ENCODE measurements at places on chromosomes 12 and 14. TPM values are rescaled to one million over a fixed set of nuclear protein-coding genes. Genes with fewer than 3 reads are reported as not detected.

DNA sequence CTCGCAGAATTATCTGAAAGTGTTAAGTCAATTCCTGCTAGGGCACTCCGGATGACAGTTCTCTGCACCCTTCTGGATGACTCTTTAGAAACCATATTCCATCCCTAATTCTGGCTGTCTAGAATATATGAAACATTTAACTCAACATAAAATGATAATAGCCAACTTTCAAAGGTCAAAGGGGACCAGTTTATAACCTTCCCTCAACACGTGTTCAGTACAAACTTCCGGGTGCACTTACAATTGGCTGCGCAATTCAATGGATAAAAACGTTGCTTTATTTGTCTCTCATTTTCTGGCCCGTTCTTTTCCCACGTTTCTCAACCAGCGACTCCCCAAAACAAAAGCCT lies 1.3 kb downstream of the SBNO1 start:
- H3K27me3 ChIP-seq, result no peaks in the 10 kb centered on the region
- H3K27ac ChIP-seq, result peak overlapping the region; percentile 83
- peaks cover 3% of the 10 kb centered on the region for H3K4me1 ChIP-seq
- H3K4me3 ChIP-seq, result peak overlapping the region; percentile 89
- DNase-seq, result peak; percentile 22

- H3K27ac ChIP-seq, result no peak overlapping the region
- H3K4me1 ChIP-seq, result no peaks in the 10 kb centered on the region
- peaks cover 4% of the 10 kb centered on the region for H3K36me3 ChIP-seq
- H3K27me3 ChIP-seq, result no peaks in the 10 kb centered on the region
These were observed 48.3 kb upstream of the KCNMB4 start for GRCh38 chr12:70317781-70318180.

Gene PCNX4
- total RNA-seq, result 52.5 TPM

Gene OVCH1
- 1.6 TPM for total RNA-seq

DNA sequence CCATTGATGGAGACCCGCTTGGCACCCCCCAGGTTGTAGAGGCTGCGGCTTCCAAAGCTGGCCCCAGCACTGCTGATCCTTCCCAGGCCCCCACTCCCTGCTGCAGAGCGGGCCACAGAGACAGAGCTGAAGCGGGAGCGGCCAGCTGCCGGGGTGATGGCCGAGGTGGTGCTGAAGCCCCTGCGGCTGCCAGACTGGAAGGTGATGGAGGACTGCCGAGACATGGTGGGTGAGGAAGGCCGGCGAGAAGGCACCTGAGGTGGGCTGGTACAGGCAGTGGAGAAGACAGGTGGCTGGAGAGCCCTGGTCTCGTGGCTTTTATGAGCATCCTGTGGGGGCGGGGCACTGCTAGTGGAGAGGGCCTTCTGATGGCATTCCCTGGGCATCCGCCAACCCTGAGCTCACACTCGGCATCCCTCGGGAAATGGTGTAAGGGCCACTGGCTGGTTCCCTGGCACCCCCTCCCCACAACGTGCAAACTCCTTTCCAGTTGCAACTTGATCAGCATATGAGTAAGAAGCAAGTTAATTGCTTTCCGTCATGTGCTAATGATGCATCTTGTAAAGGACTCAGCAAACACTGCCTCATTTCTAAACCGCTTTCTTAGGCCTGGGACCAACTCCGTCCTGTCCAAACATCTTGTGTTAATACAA lies at the start of gene KRT75:
TSS of gene KRT75 (minus strand) at position 291 of the 653 bp plus-strand sequence. CDS start at position 224, 67 bp downstream.
- H3K27me3 ChIP-seq, result peaks cover 9% of the 10 kb centered on the region
- H3K27ac ChIP-seq, result no peak within 1 kb of the TSS
- H3K36me3 ChIP-seq, result no peaks in the 10 kb centered on the region
- no peak within 1 kb of the TSS for H3K4me3 ChIP-seq
- DNase-seq, result no peak
- no peaks in the 10 kb centered on the region for H3K4me1 ChIP-seq

Gene SYNDIG1L
- 0.74 TPM for total RNA-seq

- DNase-seq, result no peak
- H3K36me3 ChIP-seq, result no peaks in the 10 kb centered on the region
- H3K4me1 ChIP-seq, result no peaks in the 10 kb centered on the region
- no peaks in the 10 kb centered on the region for H3K27me3 ChIP-seq
- H3K27ac ChIP-seq, result no peak overlapping the region
These were observed 646.9 kb downstream of the DIO2 start for GRCh38 chr14:79564371-79564770.

DNA sequence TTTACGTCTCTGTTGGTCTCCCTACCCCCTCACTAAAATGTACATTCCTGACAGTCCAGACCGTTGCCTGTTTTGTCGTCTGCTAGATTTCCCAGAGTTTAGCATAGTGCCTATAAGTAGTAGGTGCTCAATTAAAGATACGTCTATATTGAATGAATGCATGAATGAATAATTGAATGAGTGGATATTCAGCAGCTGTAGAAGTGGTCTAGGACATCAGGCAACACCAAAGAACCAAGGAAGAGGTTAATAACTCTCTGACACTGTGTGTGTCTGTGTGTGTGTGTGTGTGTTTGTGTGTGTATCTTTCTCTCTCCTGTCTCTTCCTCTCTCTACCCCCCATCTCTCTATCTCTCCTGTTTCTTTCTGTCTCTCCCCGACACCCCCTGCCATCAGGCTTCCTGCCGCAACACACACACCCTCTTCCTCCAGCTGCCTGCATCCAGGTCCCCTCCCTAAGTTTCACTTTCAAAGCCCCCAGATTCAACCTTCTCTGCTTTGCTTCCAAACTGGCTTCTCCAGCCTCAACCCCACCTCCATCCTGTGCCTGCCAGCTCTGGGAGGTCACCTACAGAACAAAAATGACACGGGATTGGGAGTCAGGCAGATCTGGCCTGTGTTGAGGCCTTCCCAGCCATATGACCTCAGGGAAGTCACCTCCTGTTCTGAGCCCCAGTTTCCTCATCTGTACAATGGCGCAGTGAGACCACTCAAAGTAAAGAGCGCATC lies 119.9 kb upstream of the NCOR2 start:
- no peaks in the 10 kb centered on the region for H3K27me3 ChIP-seq
- no peak for DNase-seq
- H3K4me1 ChIP-seq, result peaks cover 30% of the 10 kb centered on the region
- H3K27ac ChIP-seq, result peak overlapping the region; percentile 17
- H3K36me3 ChIP-seq, result no peaks in the 10 kb centered on the region

Gene KRT6B
- not detected for total RNA-seq

- H3K36me3 ChIP-seq, result peaks cover 22% of the 10 kb centered on the region
- no peak overlapping the region for H3K4me3 ChIP-seq
- peak; percentile 9 for DNase-seq
- H3K4me1 ChIP-seq, result no peaks in the 10 kb centered on the region
- H3K27ac ChIP-seq, result no peak overlapping the region
These were observed 163.8 kb downstream of the PCNX1 start for GRCh38 chr14:71071042-71071441.

- H3K4me3 ChIP-seq, result no peak overlapping the region
- DNase-seq, result peak; percentile 88
- no peaks in the 10 kb centered on the region for H3K4me1 ChIP-seq
- no peaks in the 10 kb centered on the region for H3K36me3 ChIP-seq
- H3K27me3 ChIP-seq, result no peaks in the 10 kb centered on the region
These were observed 85.4 kb upstream of the HIF1A start for GRCh38 chr14:61609884-61610283.

DNA sequence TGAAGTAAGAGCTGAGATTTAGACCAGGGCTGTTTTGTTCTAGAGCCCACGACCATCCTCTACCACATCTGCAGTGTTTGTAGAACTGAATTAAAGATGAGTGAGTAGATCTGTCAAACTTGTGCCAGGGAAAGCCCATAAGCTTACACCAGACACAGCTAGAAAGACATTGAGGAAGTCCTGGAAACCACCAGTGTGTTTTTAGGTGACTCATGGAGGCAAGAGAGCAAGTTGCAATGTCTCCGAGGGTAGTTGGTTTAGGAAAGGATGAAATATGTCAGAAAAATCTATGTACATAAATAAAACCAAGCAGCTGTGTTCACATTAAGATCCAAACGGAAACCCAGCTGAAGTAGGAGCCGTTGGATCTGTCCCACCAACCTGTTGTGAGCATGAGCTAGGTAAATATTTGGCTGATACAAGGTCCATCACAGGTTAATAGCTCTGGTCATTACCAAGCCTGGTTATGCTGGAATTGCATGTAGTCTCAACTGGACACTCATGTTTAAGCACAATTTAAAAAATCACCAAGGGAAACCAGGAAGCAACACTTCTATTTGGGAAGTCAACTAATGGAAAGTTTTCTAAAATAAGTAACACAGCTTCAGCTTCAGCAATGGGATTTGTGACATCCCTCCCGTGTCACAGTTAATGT lies 49.9 kb upstream of the PLEKHG3 start:
- DNase-seq, result peak; percentile 48
- H3K27me3 ChIP-seq, result no peaks in the 10 kb centered on the region
- H3K4me1 ChIP-seq, result no peaks in the 10 kb centered on the region
- H3K36me3 ChIP-seq, result no peaks in the 10 kb centered on the region
- peak overlapping the region; percentile 64 for H3K27ac ChIP-seq
- no peak overlapping the region for H3K4me3 ChIP-seq

DNA sequence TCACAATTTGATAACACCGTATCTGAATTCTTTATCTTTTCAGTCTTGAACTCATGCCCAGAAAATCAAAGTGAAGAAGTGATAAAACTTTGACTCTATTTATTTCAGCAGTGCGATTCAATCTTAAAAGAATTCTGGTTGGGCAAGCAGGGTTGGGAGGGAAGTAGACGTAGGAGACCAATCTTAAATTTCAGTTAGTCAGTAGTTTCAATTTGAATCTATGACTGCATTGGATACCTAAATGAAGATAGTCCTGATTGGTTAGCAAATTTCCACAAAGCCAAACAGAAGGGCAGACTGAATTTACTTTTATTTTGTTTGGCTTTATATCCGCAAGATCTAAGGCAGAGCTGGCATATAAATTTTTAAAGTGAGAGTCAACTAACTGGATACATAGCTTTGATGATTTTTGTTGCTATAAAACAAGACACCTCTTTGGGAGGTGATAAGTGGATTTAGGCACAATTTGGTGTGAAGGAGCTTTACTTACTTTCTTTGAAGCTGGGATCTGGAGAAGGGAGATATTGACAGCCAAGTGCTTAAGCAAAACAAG lies 2.6 kb downstream of the ACSS3 start:
- no peaks in the 10 kb centered on the region for H3K4me1 ChIP-seq
- H3K36me3 ChIP-seq, result no peaks in the 10 kb centered on the region
- H3K27ac ChIP-seq, result peak overlapping the region; percentile 72
- peak; percentile 60 for DNase-seq

- no peaks in the 10 kb centered on the region for H3K36me3 ChIP-seq
- H3K4me3 ChIP-seq, result no peak overlapping the region
- peak; percentile 78 for DNase-seq
- H3K27ac ChIP-seq, result no peak overlapping the region
These were observed 4.7 kb upstream of the DIO2 start for GRCh38 chr14:80215756-80216581.

DNA sequence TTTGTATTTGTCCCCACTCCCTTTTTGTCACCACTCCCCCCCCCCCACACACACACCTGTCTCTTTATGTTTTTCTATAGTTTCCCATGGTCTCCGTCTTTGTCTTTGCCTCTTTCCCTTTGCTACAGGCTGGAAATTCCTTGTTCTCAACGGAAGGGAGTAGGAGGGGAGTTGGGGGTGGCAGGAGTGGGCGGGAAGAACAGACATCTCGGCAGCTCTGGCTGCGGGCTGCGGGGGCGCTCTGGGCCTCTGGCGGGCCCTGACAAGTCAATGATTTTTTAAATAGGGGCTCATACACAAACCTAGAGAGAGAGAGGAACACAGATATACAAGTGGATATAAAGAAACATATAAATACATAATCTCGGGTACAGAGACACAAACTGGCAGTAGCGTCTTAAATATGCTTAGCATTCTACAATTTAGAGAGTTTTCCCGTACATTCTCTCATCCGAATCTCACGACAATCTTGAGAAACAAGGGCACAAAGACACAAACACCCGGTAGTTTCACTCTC lies 2.4 kb upstream of the NAB2 start:
- peaks cover 10% of the 10 kb centered on the region for H3K4me1 ChIP-seq
- DNase-seq, result peak; percentile 96
- no peaks in the 10 kb centered on the region for H3K27me3 ChIP-seq
- H3K36me3 ChIP-seq, result peaks cover 6% of the 10 kb centered on the region
- peak overlapping the region; percentile 98 for H3K27ac ChIP-seq
- peak overlapping the region; percentile 44 for H3K4me3 ChIP-seq

DNA sequence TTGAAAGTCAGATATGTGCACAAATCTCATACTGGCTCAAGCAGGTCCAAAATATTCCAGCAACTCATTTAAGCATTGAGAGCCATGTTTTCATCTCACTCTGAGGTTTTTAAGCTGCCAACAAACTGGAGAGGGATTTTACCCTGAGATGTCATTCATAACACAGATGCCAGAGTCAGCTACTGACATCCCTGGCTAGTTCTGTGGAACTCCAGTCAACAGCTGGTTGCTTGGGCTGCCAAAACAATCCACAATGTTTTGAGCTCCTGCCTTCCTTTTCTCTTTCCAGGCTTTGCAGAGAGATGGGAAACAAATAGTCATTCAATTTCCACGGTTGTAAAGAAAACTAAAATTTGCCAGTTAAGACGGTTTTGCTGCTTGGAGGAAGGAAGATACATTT lies 621.2 kb upstream of the FBXO33 start:
- H3K4me1 ChIP-seq, result no peaks in the 10 kb centered on the region
- no peaks in the 10 kb centered on the region for H3K36me3 ChIP-seq
- H3K27me3 ChIP-seq, result no peaks in the 10 kb centered on the region
- H3K4me3 ChIP-seq, result no peak overlapping the region
- no peak overlapping the region for H3K27ac ChIP-seq

Data from lung (tissue), 17 donors.